Stimulated activated CD4-positive, alpha-beta T cell treated with anti-CD3 and anti-CD28 coated beads, Interleukin-12 subunit alpha, Interleukin-12 subunit beta, amount 100 ng/mL, for 4 hours (primary cell): ENCODE measurements at places on chromosomes 6 and 20.
A peak's percentile ranks its signal among the peaks of the same experiment; 100 is the strongest.

GRCh38 chr6:169324656-169325459, 71.2 kb upstream of the THBS2 start:
- no peak for DNase-seq

- DNase-seq, result no peak
Observed at GRCh38 chr6:148528292-148528691, 185.7 kb downstream of the SASH1 start.

- DNase-seq, result no peak
Observed at GRCh38 chr6:165774903-165775601, 112.0 kb upstream of the PDE10A start.

DNA sequence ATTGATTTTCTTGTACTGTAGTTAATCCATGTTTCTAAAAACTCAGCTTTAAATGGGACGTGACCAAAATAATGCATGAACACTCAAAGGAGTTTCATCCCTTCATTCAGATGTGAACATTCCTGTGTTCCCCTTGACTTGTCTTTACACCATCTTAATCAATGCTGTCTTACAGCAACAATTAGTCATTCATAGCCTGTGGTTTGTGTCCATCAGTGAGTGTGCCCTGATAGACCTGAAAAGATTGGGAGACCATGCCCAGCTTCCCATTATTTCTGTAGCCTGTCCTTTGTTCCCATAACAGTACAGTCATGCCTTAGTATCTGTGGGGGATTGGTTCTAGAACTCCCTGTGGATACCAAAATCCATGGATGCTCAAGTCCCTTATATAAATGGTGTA, 23.9 kb downstream of the NT5E start:
- DNase-seq, result no peak

- DNase-seq, result no peak
Observed at GRCh38 chr6:33483678-33484077, 29.3 kb downstream of the ZBTB9 start.

DNA sequence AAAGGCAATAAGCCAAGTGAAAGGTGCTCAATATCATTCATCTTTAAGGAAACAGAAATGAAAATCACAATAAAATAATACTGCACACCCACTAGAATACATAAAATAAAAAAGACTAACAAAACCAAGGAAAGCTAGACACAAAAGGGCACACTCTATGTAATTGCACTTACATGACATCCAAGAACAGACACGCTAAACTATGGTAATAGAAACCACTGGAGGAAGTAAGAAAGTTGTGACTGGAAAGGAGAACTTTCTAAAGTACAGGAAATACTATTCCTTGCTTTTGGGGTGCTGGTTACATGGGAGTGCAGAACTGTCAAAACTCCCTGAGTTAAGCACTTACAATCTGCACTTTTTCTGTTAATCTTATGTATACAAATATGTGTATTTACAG, 253.7 kb upstream of the RUNX2 start:
- no peak for DNase-seq

DNA sequence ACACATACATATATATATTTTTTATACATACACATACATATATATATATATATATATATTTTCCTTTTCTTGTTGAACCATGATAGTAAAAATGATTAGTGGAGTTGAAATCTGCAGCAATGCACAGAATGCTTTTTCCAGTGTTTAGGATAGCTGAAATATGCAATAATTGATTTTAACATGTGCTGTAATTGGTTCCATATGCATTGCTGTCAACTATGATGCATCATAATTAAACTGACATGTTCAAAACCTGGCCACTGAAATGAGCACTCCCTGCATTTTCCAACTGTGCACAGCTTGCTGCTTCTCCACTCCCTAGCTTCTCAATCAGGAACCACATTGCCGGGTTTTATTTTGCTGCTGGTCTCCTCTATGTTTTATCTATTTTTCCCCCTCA, 358.3 kb downstream of the PAX1 start:
- no peak for DNase-seq

DNA sequence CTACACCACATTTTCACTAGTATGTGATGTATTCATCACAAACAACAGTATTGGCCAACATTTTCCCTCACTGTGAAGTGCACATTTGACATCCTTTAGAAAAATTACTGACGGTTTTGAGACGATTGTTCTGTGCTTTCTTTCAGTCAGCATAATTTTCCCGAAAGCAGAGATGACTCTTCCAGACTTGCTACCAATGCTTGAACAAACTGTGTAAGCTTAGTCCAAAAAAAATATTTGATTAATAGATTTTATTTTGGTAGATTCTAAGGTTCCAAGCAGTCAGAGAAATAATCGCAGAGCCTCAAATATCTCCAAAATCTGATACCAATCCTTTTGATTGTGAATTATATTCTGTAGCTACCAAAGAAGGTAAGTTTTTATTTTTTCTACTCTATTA, 151.1 kb upstream of the ESR1 start:
- no peak for DNase-seq

DNA sequence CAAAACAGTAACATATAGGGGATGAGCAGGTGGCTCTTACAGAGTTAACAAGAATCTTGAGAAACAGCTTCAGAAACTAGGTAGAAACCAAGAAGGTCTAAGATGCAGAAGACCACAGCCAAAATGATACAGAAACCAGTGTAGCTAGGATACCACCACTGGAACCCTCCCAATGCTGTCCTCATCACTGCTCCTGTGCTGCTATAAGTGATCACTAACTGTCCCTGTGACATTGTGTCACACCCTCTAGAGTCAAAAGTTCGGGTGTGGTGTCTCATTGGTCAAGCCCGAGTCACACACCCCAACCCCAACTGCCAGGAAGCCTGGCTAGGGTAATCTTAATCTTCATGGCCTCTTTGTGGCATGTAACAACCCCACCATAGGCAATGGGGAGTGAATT, 153.1 kb downstream of the RCAN2 start:
- DNase-seq, result no peak

- DNase-seq, result no peak
Observed at GRCh38 chr20:48720256-48720985, 107.4 kb downstream of the PREX1 start.

- DNase-seq, result peak; percentile 58
Observed at GRCh38 chr6:160455541-160456213, 107.5 kb downstream of the SLC22A3 start.

GRCh38 chr6:112307707-112308106, 39.4 kb upstream of the RFPL4B start:
- DNase-seq, result no peak

GRCh38 chr6:49826743-49827406, 39.5 kb downstream of the CRISP1 start:
- DNase-seq, result no peak

GRCh38 chr20:2671977-2672376, 8.0 kb upstream of the IDH3B start:
- no peak for DNase-seq

DNA sequence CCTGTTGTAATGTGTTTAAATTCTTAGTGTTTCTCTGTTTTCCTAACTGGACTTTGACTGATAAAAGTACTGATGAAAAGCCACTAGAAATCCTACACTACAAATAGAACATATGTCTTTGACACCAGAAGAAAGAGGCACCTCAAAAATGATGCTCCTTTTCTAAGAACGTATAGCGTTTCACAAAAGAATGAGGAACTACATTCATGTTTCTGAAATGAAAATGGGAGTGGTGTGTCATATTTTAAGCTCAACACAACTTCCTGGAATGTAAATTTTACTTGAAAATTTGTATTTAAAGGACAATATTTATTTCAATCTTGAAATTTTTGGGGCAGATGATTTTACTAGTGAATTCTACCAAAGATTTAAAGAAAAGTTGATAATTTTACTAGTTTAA, 35.3 kb downstream of the KIAA0408 start:
- no peak for DNase-seq

GRCh38 chr20:59322081-59322480, 21.7 kb downstream of the EDN3 start:
- DNase-seq, result no peak

DNA sequence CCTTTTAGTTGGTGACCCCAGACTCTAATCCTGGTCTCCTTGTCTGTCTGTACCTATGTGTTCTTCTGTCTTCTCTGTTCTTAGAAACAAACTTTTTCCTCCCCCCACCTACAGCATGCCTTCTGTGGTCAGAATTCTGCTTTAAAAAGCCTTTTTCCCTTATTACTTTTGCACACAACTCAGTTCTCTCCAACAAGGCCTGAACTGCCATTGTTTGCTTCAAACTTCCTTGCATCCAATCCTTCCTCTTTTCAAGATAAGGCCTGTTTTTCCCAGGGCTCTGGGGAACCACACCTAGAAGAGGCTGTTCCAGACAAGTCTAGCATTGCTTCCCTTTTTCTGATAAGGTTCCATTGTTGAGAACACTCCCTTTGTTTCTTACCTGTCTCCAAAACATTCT, 22.2 kb upstream of the NCOA3 start:
- no peak for DNase-seq

DNA sequence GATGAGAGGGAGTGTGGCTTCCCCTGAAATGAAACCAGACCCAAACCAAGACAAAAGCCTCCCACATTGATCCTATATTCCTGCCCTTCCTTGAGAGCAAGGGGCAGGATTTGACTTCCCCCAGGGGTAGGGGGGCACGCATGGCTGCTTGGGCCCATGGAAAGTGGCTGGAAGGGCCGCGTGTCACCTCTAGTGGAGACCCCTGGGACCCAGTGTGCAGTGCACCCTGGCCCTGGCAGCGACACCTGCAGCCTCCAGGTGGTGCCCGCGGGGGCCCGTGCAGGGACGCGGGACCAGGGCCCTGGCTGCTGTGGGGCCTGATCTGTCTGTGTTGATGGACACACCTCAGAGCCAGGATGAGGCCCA, 18.0 kb upstream of the SLCO4A1 start:
- DNase-seq, result no peak

DNA sequence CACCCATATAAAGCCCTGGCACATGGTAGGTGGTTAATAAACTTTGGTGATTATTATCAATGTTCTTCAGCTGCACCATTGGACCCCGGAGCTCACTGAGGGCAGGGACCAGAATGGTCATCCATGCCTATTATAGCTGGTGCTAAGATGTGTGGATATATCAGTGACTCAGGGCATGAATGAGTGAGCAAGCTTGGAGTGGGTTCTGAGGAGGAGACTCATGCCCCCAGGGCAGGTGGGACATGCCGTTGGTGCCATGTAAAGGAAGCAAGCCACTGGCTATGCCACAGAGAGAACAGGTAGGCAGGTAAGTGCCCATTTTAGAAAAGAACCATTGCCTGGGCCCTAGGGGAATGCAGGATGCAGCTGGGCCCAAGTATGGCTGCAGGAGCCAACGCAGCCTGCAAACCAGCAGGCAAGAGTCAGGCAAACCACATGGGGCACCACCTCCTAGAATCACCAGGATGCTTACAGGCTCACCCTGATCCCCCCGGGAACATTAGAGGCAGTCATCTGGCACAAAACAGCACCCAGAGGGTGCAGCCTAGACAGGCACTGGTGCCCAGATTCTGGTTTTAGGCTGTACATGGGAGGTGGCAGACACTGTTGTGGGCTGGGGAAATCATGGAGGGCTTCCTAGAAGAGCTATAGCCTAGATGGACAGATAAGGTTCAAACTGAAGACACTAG, 23.5 kb downstream of the PLAGL2 start:
- no peak for DNase-seq

- DNase-seq, result no peak
Observed at GRCh38 chr6:11042750-11043377, 1.2 kb downstream of the ELOVL2 start.

DNA sequence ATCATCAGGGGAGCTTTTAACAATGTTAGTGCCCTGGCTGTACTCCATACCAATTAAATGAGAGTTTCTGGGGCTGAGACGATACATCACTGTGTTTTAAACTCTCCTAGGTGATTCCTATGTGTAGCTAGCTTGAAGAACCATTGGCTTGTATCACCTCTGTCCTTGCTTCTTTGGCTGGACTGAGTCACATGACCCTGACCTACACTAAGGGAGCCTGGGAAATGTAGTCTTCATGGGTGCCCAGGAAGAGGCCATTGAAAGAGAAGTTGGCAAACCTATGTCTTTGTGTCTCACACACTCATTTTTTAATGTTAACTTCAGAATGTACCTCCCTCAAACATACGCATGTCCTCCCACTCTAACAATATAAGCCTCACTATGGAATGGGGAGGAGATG, 506.6 kb downstream of the DHX35 start:
- no peak for DNase-seq
